ENCODE measurements at places on chromosomes 16 and 17.

DNA sequence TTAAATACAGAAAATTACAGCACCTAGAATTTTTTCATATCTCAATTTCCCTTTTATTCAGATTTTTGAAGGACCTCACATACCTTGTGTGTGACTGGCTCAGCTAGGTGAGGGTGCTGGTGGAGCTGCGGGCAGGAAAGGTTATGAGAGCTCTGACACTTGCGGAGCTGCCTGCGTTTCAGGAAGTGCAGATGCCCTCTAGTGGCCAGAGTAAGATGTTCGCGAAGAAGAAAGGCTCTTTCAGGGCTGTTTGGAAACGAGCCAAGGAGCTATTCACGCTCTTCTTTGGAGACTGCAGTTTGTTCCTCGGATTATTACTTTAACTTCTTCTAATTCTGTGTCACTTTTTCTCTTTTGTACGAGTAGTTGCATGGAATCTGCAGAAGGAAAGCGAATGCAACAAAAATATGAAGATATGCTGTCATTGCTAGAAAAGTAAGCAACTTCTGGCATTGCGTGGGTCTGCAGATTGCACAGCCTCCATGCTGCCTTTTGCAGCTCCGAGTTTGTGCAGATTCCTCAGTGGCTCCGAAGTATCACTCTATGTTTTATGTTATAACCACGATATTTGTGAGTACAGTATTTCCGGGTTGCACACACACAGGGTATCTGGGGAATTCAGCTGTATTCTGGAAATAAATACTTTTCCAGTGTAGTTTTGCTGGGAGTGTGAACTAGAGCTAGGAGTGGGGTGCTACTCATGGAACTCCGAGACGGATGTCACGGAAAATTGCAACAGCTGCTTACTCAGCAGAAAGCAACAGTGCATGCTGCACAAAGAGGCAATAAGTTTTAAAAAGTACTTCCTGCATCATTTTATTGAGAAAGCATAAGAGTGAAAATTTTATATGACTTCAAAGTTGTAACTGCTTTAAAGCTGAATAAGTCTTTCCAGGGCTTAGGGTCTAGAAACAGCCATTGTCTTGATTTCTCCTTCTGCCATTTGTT, 46.3 kb downstream of the DNAH9 start:
- peak; percentile 54 for DNase-seq

GRCh38 chr16:48542020-48542473, 67.9 kb downstream of the N4BP1 start:
- DNase-seq, result no peak

GRCh38 chr17:75367312-75367711, 38.2 kb downstream of the GRB2 start:
- DNase-seq, result no peak

- DNase-seq, result peak; percentile 88
Observed at GRCh38 chr17:40026816-40027613, 11.8 kb downstream of the CSF3 start.

DNA sequence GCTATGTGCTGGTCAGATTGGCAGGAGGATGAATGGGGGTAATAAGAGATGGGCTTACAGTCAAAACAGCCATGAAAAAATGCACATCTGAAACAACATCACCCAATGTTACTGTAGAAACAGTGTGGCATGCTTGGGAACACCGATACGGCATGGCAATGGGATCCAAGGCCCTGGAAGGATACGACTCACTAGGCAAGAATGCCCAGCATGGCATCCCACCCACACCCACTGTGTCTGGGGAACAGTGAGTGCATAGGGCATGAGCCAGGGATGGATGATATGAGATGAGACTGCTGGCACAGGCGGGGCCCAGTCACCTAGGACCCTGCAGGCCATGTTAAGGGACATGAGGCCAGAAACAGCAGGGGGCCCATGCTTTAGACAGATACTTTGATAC, 11.5 kb downstream of the TRIM25 start:
- no peak for DNase-seq

DNA sequence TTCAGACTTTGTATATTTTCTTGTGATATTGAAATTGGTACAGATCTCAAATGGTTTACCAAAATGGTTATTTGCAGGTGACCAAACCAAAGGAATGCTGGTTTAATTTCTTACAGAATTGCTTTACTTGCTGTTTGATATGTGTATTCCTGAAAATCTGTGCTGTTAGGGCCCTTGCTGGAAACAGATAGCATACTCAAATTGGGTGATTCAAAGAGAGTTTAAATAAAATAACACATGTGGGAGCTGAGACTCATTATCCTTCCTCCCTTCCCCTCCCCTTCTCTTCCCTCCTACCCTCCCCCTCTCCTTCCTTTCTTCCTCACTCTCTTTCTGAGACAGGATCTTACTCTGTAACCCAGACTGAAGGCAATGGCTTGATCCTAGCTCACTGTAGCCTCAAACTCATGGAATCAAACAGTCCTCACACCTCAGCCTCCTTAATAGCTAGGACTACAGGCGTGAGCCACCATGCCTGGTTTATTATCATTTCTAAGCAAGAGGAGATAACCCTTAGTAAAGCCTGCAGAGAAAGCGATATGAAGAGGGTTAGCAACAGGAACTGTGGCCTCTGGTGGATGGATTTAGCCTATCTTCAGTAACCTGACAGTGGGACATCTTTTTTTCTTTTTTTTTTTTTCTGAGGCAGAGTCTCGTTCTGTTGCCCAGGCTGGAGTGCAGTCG, 141.9 kb downstream of the BCAS3 start:
- no peak for DNase-seq

DNA sequence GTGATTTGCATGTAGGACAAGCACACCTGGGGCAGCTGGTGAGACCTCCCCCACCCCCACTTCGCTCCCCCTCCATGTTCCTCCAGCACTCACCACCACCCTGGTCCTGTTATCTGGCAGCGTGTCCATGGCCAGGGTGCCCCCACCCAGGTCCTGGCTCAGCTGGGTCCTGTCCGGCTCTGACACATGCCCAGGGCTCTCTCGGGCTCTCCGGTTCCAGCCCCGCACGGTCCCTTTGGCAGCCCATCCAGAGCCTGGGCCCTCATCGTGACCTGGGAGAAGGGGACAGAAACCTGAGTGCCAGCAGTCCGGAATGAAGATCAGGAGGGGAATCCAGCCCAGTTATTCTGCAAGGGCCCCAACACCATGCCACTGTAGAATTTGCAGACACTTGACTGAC, 11.9 kb downstream of the PLXDC1 start:
- DNase-seq, result no peak

- no peak for DNase-seq
Observed at GRCh38 chr16:12898551-12898950, 2.8 kb upstream of the SHISA9 start.

GRCh38 chr17:73071066-73071999, 21.2 kb downstream of the SLC39A11 start:
- DNase-seq, result no peak

- no peak for DNase-seq
Observed at GRCh38 chr17:52336796-52337195, 178.3 kb upstream of the CA10 start.

- no peak for DNase-seq
Observed at GRCh38 chr17:59373882-59374495, 42.5 kb downstream of the YPEL2 start.

DNA sequence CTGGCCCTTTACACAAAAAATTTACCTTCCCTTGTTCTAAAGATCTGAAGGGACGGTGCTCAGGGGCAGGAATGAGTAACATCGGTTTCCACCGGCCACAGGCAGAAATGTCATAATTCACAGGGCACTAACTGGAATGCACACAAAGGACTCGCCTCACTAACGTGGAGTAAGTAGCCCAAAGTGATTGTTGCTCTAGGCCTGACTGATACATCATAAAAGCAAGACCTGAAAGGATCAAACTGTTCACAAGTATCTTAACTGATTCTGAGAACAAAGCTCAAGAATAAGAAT, 8.9 kb upstream of the TCF25 start:
- no peak for DNase-seq

GRCh38 chr17:65522751-65523404, 38.6 kb downstream of the AXIN2 start:
- DNase-seq, result peak; percentile 49

- DNase-seq, result no peak
Observed at GRCh38 chr17:18381953-18382245, 4.3 kb downstream of the EVPLL start.

Measured in activated CD8-positive, alpha-beta memory T cell treated with anti-CD3 and anti-CD28 coated beads, Interleukin-2, amount 50 U/mL, for 48 hours (primary cell).